Fibroblast of skin of abdomen (primary cell): ENCODE measurements at places on chromosomes 1 and 21.

GRCh38 chr1:174721246-174721645 is 273.5 kb downstream of the GPR52 start:
- DNase-seq: no peak

- peak; percentile 84 for DNase-seq
Observed at GRCh38 chr1:29569971-29570634, 333.8 kb downstream of the PTPRU start.

DNA sequence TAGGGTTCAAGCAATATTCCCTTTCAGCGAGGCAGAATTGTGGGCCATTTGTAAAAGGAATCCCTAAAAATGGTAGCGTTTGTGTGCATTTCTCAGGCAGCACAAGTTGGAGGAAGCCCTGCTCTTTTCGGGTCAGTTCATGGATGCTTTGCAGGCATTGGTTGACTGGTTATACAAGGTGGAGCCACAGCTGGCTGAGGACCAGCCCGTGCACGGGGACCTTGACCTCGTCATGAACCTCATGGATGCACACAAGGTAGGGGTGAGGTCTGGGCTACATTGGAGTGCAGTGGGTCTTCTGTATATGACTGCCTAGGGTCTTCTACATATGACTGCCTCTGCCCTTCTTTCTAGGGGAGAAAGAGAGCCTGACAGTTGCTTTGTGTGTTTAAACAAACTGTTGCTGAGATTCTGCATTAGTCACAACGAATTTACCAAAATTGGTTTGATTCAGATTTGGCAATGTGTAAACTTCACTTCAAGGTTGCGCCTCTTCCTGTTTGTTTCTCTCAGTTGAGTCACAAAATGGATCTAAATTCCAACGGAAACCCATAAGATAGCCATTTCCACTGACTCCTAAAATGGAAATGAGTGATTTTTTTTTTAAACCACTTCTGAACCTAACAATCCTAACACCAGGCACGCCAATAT is 40.4 kb upstream of the BMP8A start:
- DNase-seq: peak; percentile 14

- peak; percentile 70 for DNase-seq
Observed at GRCh38 chr1:246497331-246497915, 9.7 kb downstream of the SMYD3 start.
